ENCODE measurements at places on chromosomes 7 and 10.

DNA sequence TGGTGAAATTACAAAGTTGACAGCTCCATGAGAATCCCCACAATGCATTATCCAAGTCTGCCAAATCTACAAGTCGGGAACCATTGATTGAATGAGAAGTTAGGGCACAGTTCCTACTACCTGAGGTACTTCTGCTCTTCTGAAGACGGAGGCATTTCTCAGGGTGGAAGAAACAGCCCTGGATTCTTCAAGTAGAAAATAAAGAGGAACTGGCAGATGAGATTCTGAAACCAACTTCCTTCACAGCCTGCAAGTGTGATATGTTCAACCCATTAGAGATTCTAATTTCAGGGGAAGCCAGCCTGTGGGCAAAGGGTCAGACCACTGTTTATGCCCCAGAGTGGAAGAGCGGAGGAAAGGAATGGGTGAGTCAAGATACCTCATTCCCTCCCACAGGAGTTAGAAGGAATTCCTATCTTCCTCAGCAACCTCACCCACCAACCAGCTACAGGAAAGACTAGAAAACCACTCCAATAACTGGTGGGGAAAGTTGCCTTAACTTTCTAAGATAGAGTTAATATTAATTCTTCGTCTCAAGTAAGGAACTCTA lies 50.5 kb upstream of the BMPER start:
- no peaks in the 10 kb centered on the region for H3K27me3 ChIP-seq
- DNase-seq, result no peak
- H3K27ac ChIP-seq, result no peak overlapping the region
- H3K36me3 ChIP-seq, result no peaks in the 10 kb centered on the region
- no peaks in the 10 kb centered on the region for H3K4me1 ChIP-seq

DNA sequence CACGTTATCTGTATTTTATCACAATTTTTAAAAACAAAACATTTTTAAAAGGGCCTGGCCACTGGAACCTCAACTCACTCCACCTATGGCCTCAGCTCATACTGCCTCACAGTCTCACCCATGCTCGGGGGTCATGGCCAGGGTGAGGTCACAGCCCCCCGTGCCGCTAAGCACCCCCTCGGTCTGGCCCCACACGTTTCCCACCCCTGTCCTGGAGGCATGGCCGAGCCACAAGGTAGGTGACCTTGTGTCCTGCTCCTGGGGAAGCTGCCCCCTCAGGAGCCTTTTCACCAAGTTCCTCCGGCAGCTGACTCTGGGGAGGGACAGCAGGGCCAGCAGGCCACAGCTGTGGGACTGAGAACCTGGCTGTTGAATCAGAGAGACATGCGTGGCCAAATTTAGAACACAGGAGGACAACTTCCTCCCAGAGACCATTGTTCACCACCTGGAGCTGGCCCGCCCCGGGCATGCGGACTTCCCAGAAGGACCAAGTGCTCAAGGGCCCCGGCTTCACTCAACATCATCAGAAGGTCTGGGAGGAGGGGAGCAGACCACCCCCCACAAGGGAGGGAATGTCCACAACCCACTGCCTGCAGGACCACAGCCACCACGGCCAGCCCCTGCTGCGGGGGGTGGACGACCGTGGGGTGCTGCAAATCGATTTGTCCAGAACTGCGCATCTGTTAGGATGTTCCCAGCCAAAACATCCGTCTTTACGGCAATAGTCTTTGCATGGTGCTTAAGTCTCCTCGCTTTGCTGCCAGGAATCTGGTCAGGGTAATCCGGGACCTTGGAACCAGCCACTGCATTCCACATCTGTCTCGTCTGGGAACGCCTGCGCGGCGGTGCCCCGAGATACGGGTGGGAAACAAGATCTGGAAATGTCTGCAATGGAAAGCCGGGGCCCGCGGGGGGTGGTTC lies 48.6 kb upstream of the PDGFA start:
- DNase-seq, result no peak
- H3K4me3 ChIP-seq, result peak overlapping the region; percentile 26
- H3K27ac ChIP-seq, result peak overlapping the region; percentile 23
- no peaks in the 10 kb centered on the region for H3K36me3 ChIP-seq

DNA sequence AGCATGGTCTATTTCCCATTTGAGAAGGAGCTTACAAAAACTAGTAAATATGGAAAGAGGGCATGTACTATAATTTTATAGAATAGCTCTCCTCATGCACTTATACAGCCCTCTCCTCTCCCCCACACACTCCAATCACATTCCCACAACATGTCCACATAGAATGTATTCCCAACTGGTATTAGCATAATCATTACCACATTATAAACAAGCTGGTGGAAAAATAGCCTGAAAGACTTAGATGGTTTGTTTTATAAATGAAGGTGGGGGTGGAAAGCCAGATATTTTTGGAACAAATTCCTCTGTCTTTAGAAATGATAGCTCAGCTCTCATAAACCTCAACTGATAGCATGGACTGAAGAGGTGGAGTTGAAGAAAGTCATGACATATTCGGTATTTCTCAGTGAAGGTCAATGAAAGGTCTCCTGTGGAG lies 410.1 kb downstream of the SUGCT start:
- no peaks in the 10 kb centered on the region for H3K27me3 ChIP-seq
- no peak overlapping the region for H3K27ac ChIP-seq
- no peaks in the 10 kb centered on the region for H3K36me3 ChIP-seq
- no peaks in the 10 kb centered on the region for H3K4me1 ChIP-seq
- DNase-seq, result no peak
- H3K4me3 ChIP-seq, result no peak overlapping the region

- no peaks in the 10 kb centered on the region for H3K36me3 ChIP-seq
- H3K27me3 ChIP-seq, result no peaks in the 10 kb centered on the region
- peak overlapping the region; percentile 89 for H3K27ac ChIP-seq
- DNase-seq, result peak; percentile 75
- H3K4me1 ChIP-seq, result peaks cover 63% of the 10 kb centered on the region
These were observed 77.8 kb downstream of the JAZF1 start for GRCh38 chr7:28102797-28103196.

- no peak overlapping the region for H3K27ac ChIP-seq
- DNase-seq, result no peak
- H3K4me3 ChIP-seq, result no peak overlapping the region
These were observed 64.3 kb upstream of the BMPER start for GRCh38 chr7:33841031-33841430.

- peak overlapping the region; percentile 51 for H3K27ac ChIP-seq
- no peaks in the 10 kb centered on the region for H3K27me3 ChIP-seq
- no peaks in the 10 kb centered on the region for H3K36me3 ChIP-seq
These were observed 33.6 kb downstream of the VSTM4 start for GRCh38 chr10:49081547-49082275.

- H3K4me1 ChIP-seq, result peaks cover 57% of the 10 kb centered on the region
- no peak for DNase-seq
- H3K36me3 ChIP-seq, result peaks cover 42% of the 10 kb centered on the region
- H3K27me3 ChIP-seq, result no peaks in the 10 kb centered on the region
These were observed 18.1 kb downstream of the PSAP start for GRCh38 chr10:71832967-71833366.

DNA sequence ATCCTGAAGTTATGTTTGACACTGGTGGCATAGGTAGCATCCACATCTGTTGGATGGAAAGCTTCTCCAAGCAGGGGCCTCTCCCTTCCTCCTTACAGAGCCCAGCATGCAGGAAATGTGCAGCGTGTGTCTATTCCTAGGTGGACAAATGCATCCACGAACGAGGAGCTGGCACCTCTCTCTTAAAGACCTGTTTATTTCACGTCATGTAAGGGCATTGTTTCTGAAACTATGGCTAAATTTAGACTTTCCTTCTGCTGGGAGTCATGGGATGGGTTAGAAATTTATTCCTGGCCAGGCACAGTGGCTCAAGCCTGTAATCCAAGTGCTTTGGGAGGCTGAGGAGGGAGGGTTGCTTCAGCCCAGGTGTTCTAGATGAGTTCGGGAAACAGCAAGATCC lies 208.4 kb upstream of the SVIL start:
- peak overlapping the region; percentile 89 for H3K27ac ChIP-seq
- no peak overlapping the region for H3K4me3 ChIP-seq
- DNase-seq, result no peak
- no peaks in the 10 kb centered on the region for H3K36me3 ChIP-seq
- peaks cover 26% of the 10 kb centered on the region for H3K4me1 ChIP-seq

GRCh38 chr10:104109908-104110662 lies 11.9 kb upstream of the SFR1 start:
- H3K27me3 ChIP-seq, result no peaks in the 10 kb centered on the region
- H3K27ac ChIP-seq, result no peak overlapping the region
- no peak overlapping the region for H3K4me3 ChIP-seq

- no peaks in the 10 kb centered on the region for H3K36me3 ChIP-seq
- H3K27me3 ChIP-seq, result no peaks in the 10 kb centered on the region
- H3K4me1 ChIP-seq, result no peaks in the 10 kb centered on the region
- no peak for DNase-seq
These were observed 20.0 kb downstream of the SEPTIN7 start for GRCh38 chr7:35820858-35821257.

DNA sequence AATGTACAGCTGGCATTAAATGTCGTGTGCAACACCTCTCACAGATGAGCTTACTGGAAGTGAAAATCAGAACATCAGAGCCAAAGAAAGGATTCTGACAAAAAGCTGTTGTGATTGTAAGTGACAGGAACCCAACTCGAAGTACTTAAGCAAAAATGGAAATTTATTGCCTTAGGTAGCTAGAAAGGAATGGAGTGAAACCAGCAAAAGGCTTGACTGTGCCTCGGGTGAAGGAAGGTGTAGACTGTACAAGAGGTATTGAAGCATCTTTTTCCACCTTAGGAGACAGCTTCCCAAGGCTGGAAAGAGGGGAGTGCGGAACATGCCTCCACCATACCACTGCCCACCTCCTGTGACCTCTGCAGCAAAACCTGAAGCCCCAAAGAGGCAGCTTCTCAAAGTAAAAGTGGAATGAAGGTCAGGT lies 27.3 kb upstream of the ITGB1 start:
- H3K27ac ChIP-seq, result peak overlapping the region; percentile 58

DNA sequence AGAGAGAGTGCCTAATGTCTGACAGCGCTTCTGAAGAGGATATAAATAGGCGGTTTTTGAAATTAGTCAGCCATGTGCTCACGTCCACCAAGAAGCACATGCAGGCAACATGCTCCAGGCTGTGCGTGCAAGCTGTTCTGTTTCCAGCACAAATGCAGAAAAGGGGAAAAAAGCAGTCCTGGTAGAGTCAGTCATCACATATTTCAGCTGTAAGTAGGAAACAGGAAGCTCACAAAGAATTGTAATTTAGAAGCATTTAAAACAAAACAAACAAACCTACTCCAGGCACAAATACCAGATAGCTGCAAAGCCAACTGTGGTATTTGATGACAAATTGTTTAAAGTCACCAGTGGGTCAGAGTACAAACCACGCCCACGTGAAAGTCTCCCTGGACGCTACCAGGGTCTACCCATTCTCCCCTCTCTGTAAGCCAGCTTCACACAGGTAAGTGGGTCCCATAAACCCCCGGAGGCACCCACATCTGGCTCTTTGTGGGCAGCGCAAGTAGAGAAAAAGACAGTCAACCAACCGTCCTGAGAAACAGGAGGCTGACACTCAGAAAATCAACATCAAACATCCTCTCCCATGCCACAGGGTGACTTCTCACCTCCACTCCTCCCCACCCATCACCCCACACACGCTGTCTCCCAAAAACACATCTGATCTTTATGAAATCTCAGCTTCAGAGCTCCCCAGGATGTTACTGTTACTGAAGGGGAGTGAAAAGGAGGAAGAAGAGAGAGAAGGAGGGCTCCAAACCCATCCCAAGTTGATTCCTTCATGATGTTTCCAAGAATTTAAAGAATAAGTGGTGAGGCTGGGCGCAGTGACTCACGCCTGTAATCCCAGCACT lies 186.4 kb downstream of the FAM107B start:
- no peak overlapping the region for H3K27ac ChIP-seq
- no peak overlapping the region for H3K4me3 ChIP-seq
- no peaks in the 10 kb centered on the region for H3K36me3 ChIP-seq
- no peaks in the 10 kb centered on the region for H3K27me3 ChIP-seq

GRCh38 chr10:15796098-15796759 lies 64.1 kb downstream of the MINDY3 start:
- H3K36me3 ChIP-seq, result peaks cover 11% of the 10 kb centered on the region
- H3K27me3 ChIP-seq, result no peaks in the 10 kb centered on the region
- no peak for DNase-seq

- peaks cover 31% of the 10 kb centered on the region for H3K4me1 ChIP-seq
- no peaks in the 10 kb centered on the region for H3K27me3 ChIP-seq
- H3K4me3 ChIP-seq, result peak within 1 kb of the TSS; percentile 67
- no peaks in the 10 kb centered on the region for H3K36me3 ChIP-seq
These were observed at the start of gene SFRP4 for GRCh38 chr7:37916673-37917660. TSS of gene SFRP4 (minus strand) at chr7:37916817. CDS start at chr7:37916537, 280 bp downstream.

DNA sequence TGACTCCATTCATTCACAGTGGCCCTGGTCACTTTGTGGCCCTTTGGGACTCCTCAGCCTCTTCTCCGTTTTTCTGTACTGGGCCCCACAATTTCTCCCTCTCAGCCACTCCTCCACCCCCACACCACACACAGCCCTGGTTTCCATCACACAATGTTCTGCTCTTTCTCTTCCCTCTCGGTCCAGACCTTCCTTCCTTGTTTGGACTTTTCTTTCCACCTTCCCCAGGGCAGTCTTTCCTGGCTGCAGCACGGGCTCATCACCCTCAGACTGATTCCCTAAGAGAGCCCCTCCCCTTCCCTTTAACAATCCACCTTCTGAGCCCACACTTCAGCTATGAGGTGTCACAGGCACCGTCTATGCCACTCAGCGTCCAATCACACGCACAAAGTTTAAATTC lies 25.7 kb downstream of the CPXM2 start:
- no peaks in the 10 kb centered on the region for H3K36me3 ChIP-seq
- H3K27ac ChIP-seq, result no peak overlapping the region
- H3K27me3 ChIP-seq, result no peaks in the 10 kb centered on the region
- no peaks in the 10 kb centered on the region for H3K4me1 ChIP-seq

GRCh38 chr10:133163889-133164815 lies 4.1 kb downstream of the KNDC1 start:
- no peak overlapping the region for H3K27ac ChIP-seq
- peaks cover 38% of the 10 kb centered on the region for H3K27me3 ChIP-seq
- no peak overlapping the region for H3K4me3 ChIP-seq

DNA sequence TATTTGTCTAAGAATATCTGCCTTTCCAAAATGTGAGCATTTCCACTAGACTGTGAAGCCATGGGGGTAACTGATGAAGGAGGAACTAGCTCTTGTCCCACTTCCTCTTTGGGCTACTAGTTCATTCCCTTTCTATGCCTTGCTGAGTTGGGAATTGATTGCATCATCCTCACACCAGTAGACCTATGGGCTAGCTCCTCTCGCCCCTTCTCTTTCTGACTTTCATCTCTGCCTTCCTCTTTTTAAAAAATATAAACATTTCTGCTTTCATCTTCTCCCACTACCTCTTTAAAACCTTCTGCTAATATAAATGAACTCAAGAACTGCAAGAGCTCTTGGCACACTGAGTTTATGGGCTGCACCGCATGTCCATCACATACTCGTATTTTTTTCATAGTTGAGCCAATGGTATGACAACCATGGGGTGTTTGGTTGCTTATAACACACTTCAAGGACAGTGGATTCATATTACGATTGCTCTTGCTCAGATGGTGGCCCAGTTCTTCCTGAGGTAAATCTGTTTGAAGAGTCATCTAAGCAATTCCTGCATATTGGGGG lies 182.0 kb downstream of the REEP3 start:
- peaks cover 45% of the 10 kb centered on the region for H3K4me1 ChIP-seq
- no peak for DNase-seq
- no peak overlapping the region for H3K27ac ChIP-seq
- H3K27me3 ChIP-seq, result no peaks in the 10 kb centered on the region

GRCh38 chr10:33386926-33387325 lies 52.5 kb upstream of the NRP1 start:
- H3K27ac ChIP-seq, result no peak overlapping the region
- H3K4me1 ChIP-seq, result peaks cover 11% of the 10 kb centered on the region

- H3K4me1 ChIP-seq, result no peaks in the 10 kb centered on the region
- no peak for DNase-seq
- no peaks in the 10 kb centered on the region for H3K27me3 ChIP-seq
- no peak overlapping the region for H3K4me3 ChIP-seq
- H3K36me3 ChIP-seq, result no peaks in the 10 kb centered on the region
- H3K27ac ChIP-seq, result peak overlapping the region; percentile 31
These were observed 5.5 kb downstream of the CPA5 start for GRCh38 chr7:130349911-130350782.
